Right ventricle myocardium inferior (tissue), 1 donor: ENCODE measurements at places on chromosomes 12 and 14.

- DNase-seq: no peak
Observed at GRCh38 chr12:124094733-124095132, 121.7 kb downstream of the ZNF664 start.

GRCh38 chr12:86249851-86250250 is 6.3 kb downstream of the MGAT4C start:
- DNase-seq: no peak

DNA sequence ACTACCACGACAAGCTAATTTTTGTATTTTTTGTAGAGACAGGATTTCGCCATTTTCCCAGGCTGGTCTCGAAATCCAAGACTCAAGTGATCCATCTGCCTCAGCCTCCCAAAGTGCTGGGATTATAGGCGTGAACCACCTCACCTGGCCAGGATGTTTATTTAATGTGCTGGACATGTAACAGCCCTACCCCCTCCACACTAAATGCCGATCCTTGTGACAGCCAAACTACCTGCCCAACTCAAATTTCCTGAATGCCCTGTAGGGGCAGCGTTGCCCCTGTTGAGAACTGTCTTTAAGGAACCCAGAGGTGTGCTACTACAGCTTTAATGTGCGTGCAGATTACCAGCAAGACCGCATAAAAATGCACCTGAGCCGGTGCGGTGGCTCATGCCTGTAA is 48.1 kb downstream of the KCNK13 start:
- DNase-seq: no peak

DNA sequence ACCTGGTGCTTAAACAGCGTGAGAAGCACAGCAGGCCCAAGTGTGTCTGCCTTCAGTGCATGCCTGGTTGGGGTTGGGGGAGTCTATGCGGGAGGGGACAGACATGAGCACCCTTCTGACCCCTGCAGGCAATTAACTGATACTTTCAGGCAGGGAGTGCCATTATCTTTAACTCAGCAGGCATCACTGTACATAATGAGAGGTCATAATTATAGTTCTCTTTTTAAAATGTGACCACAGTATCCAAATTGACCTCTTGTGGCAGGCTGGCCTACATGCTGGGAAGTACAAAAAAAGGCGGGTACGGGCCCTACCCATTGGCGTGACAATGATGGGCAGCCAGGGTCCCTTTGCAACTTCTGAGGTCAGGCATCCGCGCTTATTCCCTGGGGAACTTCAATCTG is 209.1 kb downstream of the FOXN3 start:
- DNase-seq: no peak

GRCh38 chr12:49322367-49322707 is 718 bp upstream of the TROAP start:
- DNase-seq: no peak

DNA sequence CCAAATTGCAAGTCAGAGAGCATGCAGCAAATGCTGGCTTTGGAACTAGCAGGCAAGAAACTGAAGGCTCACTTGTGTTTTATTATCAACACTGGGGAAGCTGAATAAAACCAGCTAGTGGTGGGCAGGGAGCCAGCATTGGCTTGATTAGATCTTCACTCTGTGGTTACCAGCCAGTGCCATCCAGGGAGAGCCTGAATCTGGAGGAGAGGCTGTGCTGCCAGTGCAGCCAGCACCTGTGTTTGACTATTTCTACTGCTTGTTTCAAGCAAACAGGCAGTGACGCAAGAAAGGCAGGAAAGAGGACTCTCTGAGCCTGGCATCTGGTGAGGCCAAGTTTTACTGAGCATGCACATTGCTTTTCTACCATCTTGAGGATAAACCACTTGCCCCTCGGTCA is 247.0 kb downstream of the PHLDA1 start:
- no peak for DNase-seq
